ENCODE measurements at places on chromosomes 16 and 17. TPM values are rescaled to one million over a fixed set of nuclear protein-coding genes. Genes with fewer than 3 reads are reported as not detected.

DNA sequence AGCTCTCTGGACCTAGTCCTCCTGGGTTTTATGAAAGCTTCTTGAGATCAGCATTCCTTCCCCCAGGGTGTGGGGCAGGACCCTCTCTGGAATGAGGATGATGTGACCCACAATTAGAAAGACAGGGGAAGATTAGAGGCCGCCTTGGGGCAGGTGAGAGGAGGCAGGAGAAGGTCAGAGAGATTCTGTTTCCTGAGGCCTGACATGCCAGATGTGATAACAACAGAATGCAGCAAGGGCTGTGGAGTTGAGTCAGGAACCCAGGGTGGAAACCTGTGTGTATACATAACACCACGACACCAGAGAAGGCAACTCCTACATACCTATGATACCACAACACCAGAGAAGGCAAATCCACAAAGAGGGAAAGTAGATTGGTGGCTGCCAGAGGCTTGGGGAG is 5.4 kb upstream of the SLC5A10 start:
- no peak for DNase-seq

GRCh38 chr16:86726340-86726739 is 148.0 kb downstream of the FOXL1 start:
- no peak for DNase-seq

DNA sequence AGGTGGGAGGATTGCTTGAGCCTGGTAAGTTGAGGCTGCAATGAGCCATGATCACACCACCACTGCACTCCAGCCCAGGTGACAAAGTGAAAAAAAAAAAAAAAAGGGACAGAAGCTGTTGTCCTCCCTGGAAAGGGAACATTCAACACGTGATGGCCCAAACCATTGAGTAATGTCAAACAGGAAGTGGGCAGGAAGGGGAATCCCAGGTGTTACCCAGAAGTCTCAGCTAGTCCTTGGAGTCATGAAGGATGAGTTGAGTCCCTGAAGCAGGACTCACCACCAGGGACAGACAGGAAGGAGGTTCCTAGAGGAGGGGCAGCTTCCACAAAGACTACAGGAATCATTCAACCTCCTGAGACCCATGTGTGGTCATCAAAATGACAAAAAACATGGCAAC is 19.8 kb upstream of the CMIP start:
- no peak for DNase-seq

DNA sequence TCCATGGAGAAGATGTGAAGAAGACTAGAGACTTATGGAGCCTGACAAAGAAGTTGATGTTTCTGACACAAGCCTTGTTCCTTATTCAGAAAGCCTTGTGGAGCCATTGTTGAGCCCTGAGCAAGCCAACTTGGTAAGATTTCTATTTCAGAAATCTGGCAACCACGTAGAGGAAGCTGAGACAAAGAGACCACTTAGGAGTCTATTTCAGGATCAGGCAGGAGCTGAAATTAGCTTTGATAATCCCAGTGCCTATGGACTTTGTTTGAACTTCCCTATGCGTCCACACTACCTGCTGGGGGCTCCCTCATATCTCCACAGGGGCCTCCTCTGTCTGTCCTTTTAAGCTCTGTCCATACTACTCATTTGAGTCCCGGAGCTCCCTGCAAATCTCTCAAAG is 540.0 kb upstream of the GOT2 start:
- DNase-seq, result no peak

GRCh38 chr17:15480204-15480603 is 12.8 kb upstream of the CDRT4 start:
- no peak for DNase-seq

GRCh38 chr16:3084491-3084890 is 14.6 kb downstream of the ZSCAN10 start:
- no peak for DNase-seq

- DNase-seq, result no peak
These were observed 2.4 kb downstream of the MATCAP1 start for GRCh38 chr16:67181346-67181745.

GRCh38 chr17:40803617-40804082 is 3.9 kb upstream of the KRT28 start:
- DNase-seq, result peak; percentile 55

GRCh38 chr17:49969134-49969759 is at the start of gene DLX4:
TSS of gene DLX4 (plus strand) at chr17:49969190. CDS start at chr17:49969469, 279 bp downstream.
- DNase-seq, result no peak

GRCh38 chr17:2023256-2023655 is 1.9 kb downstream of the RTN4RL1 start:
- no peak for DNase-seq

GRCh38 chr17:632560-632959 is 82.1 kb downstream of the VPS53 start:
- no peak for DNase-seq

FAM83G gene
- polyA plus RNA-seq, result 0.46 TPM

MRPL27 gene
- polyA plus RNA-seq, result 52.5 TPM

TSPAN10 gene
- 0.96 TPM for polyA plus RNA-seq

SNF8 gene
- polyA plus RNA-seq, result 63.6 TPM

HSPB9 gene
- 0.34 TPM for polyA plus RNA-seq

Data from hindlimb muscle (tissue), 1 donor.